ENCODE measurements at places on chromosomes 5 and 9.

DNA sequence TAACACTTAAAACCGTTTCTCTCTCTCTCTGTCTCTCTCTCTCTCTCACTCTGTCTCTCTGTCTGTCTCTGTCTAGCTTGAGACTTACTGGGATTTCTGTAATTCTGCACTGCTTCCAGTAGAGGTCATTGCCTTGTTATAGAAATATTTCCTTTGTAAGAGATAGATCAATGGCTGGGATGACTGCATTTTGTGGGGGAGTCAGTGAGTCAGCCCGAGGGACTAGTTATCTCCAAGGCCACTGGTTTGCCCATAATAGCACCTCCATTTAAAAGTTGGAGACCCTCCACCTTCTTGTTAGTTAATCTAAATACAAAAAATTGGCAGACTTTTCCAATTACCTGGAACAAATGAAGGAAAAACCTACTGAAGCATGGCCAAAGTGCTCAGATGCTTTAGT, 547.2 kb downstream of the LRRC70 start:
- DNase-seq, result no peak

DNA sequence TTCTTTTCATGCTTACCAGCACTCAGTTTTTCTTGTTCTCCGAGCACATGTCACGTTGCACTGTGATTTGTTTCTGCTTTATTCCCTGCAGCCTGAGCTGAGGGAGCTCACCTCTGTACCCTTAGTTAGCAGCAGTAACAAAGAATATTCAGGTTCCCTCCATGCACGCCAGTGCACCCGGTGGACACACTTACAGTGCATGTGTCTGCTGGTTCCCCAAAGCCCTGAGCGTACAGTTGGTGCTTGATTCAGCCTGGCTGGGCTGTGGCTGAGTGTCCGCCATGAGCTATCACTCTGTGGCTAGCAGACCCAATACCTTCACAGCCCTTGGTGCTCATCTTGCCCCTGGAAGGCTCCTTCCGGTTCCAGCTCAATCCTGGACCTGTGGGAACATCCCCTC, 93.5 kb downstream of the MVB12B start:
- DNase-seq, result no peak

- DNase-seq, result no peak
Observed at GRCh38 chr9:38164659-38165221, 95.7 kb upstream of the SHB start.

GRCh38 chr5:132020568-132021339, 9.3 kb upstream of the ACSL6 start:
- no peak for DNase-seq

DNA sequence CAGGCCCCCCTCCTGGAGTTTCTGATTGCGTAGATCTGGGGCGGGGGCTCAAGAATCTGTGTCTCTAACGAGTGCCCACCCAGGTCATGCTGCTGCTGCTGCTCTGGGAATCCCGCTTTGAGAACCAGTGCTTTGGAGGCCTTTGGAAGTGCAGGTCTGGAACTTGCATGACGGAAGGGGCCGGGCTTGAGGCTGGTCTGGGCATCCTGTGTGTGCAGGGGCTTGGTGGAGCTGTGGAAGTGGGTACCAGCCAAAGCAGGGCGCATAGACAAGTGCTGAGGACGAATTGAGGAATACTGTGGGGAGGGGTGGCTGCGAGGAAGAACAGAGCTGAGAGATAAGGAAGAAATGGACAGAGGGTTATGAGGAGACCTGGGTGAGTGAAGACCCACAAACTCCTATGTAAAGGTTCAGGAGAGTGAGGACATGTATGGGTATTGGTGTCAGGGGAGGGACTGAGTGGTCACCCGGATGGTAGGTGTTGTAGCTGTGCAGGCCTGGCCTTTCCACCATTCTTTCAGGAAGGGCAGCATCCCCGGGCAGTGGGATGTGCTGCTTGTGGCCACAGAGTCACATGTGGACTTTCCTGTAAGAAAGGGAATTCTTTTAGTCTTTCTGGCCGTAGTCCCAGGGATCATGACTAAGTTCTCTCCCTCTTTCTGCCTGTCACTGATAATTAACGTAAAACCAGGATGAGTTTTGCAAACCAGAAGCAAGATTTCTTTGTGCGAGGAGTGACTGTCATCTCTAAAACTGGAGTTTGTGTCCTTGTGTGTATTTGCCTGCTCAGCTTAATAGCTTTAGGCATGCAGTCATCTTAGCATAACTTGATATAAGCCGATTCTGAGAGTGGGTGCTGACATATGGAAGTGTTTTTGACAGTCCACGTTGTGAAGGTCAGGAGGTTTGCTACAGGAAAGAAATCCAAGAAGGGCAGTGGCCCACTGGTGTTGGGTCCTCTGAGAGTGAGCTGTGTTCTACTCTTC, 43.3 kb upstream of the TJP2 start:
- no peak for DNase-seq

DNA sequence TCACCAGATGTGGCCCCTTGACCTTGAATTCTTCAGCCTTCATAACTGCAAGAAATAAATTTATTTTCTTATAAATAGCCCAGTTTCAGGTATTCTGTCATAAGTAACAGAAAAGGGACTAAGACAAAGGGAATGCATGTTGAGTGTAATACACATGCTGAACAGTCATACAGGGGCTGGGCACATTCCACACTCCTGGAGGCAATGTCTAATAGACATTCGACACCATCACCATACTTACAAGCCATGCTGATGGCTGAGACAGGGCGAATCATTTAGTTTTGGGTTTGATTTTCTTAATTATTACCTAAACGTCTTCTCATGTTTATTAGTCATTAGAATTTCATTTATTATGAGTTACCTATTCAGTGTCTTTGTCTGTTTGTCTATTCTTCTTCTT, 68.5 kb downstream of the TENT4A start:
- no peak for DNase-seq

DNA sequence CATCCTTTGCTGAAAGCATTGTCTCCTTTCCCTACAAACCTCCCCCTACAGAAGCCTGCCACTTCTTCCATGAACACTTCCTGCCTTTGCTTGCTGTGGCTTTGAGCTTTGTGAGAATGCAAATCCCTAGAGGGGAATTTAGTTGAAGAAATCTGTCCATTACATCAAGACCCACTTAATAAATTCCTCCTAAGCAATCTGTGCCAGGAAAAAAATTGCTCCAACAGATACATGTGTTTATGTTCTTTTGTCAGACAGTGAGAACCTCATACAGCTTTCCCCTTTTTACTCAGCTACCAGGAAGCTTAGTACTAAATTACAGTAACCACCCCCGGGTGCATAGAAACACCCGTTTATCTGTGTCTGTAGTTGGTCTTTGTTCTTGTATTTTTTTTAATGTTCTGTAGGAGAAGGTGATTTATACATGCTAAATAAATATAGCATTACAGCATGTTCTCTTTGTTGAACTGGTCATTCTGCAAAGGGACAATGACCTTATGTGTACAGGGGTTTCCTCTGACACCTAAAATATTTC, 43.9 kb downstream of the SH3TC2 start:
- DNase-seq, result no peak

DNA sequence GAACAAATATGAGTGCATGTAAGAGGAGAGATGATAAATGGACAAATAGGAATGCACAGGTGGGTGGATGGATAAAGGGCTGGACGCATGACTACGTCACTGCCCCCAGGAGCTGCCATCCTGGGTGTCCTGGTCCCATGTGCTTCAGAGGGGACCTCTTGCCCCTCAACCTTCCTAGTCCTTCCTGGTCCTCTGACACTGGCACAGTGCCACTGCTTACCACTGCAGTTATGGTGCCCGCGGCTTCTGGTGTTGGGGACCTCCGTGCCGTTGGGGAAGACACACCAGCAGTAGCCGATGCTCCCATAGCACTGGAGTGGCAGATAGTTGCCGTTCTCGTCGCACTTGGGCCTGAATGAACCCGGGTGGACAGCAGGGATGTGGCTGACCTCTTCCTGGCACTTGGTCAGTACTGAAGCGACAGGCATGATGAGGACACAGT, 9.8 kb downstream of the CD74 start:
- DNase-seq, result no peak

GRCh38 chr5:141496038-141496437, 7.2 kb downstream of the PCDHGC5 start:
- DNase-seq, result no peak

DNA sequence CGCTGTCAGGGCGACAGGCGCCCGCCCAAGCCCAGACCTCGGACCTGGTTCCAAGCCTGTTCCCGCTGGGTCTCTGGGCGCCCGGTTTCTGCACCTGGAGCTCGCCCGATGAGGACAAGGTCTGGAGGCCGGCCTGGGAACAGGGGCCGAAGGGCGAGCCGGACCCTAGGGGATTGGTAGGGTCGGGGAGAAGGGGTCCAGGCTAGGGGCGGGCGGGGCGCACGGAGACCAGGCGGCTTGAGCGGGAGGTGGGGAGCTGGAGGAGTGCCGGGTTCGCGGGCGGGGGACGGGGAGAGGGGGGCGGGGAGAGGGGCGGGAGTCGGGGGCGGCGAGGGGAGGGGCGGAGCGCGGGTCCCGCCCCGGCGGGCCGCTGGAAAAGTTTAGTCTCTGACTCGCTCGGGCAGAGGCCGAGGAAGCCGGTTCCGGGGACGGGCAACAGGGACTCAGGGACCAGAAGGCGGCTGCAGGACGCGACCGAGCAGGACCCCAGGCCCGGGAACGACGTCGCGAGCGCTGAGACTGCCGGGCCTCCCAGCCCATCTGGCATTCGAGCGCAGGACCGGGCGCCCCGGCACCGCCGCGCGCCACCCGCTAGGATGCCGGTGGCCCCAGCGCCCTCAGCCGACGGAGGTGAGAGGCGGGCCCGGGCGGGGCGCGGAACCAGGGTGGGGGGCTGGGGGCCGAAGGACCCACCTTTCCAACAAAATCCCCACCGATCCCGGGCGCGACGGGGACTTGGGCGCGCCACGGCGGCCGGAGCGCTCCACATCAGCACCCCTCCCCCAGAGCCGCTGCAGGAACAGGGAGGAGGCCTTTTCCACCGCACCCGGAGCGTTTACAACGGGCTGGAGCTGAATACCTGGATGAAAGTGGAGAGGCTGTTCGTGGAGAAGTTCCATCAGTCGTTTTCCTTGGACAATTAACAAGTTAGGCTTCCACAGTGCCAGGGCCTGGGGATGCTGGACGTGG, at the start of gene S1PR3:
Gene S1PR3, plus strand, starts transcription at position 403 of the 969 bp plus-strand sequence. CDS start 9,733 bp downstream, outside the sequence.
- DNase-seq, result no peak

GRCh38 chr9:115943431-115944165, 210.0 kb upstream of the PAPPA start:
- DNase-seq, result no peak

DNA sequence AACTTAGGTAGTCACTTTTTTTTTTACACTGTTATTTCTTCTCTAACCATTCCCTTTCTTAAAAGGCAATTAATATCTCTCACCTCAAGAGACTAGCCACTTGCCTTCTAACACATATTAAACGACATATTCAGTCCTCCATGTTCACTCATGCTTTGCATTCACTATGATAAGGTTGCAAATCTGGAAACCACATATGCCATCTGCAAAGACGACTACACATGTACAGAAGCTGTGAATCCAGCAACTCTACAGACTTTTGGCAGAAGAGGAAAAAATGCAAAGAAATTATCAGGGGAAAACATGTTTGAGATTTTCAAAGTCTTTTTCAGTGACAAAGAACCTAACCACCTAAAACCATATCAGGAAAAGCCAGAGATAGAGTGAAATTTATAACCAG, 112.1 kb downstream of the EPB41L4A start:
- no peak for DNase-seq

DNA sequence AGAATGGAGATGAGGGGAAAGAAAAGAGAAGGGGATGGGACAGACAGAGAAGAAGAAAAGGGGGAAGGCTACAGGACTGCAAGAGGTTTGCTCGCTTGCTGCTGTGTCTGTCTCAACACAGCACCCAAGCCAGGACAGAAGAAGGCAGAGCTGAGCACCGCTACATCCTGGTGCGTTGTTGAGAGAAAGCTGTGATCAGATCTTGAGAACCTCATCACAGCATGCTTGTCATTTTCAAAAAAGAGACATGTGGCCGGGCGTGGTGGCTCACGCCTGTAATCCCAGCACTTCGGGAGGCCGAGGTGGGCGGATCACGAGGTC, 110.9 kb downstream of the NXNL2 start:
- DNase-seq, result no peak

GRCh38 chr9:135970128-135970815, 9.1 kb upstream of the UBAC1 start:
- no peak for DNase-seq

GRCh38 chr9:31166516-31166915, 1217.9 kb upstream of the ACO1 start:
- DNase-seq, result no peak

DNA sequence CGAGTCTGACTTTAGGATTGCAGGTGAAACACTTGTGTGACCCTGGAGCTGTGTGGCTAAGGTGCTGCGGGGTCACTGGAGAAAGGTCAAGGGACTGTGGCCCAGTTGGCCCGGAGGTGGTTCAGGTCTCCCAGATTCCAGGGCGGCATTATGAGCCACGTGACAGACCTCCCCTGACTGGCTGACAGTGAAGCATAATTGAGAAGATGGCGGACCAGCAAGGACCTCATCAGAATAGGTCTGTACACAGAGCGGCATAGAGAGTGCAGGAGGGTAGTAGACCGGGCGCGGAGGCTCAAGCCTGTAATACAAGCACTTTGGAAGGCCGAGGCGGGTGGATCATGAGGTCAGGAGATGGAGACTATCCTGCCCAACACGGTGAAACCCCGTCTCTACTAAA, 815 bp upstream of the ODF2 start:
- DNase-seq, result no peak

DNA sequence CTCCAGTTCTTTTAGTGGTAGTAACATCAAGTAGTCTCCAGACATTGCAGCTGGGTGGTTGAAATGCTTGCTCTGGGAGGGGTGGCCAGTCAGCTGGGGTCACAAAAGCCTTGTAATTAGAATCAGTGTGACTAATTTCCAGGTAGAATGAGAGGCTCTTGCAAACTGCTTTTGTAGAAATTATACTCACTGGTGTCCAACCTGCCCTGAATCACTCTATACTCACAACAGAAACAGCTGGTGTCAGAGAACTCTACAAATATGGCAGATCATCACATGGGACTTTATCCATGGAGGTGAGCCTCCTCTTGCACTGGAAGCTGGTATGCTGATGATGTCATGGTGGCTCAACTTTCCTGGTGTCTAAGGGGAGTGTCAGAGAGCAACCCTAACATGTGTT, 71.3 kb downstream of the SH3TC2 start:
- DNase-seq, result no peak

GRCh38 chr9:21144603-21145002, 3.0 kb upstream of the IFNW1 start:
- no peak for DNase-seq

- DNase-seq, result no peak
Observed at GRCh38 chr9:22084336-22085035, 75.4 kb upstream of the CDKN2B start.

- DNase-seq, result no peak
Observed at GRCh38 chr5:137054792-137055191, 444.3 kb downstream of the SPOCK1 start.

GRCh38 chr9:129558063-129558550, 62.8 kb downstream of the C9orf50 start:
- no peak for DNase-seq

DNA sequence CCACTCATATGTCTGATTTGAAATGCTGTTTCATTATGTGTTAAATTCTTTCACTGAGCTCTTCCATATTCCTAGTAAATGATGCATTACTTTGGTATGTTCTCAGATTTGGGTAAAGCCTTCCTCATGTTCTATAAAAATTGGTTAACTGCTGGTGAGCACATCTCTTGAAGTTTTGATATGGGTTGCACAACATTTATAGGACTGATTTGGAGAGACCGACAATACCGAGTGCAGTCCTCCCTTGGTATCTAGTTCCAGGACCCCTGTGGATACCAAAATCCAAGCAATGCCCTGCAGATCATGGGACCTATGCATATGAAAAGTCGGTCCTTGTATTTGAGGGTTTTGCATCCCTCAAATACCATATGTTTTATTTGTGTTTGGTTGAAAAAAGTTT, 37.8 kb downstream of the WDR36 start:
- DNase-seq, result no peak

- no peak for DNase-seq
Observed at GRCh38 chr5:122221857-122222256, 90.2 kb upstream of the SNCAIP start.
